Activated T-helper 1 cell treated with anti-CD3 and anti-CD28 coated beads, Interleukin-12 subunit alpha, Interleukin-12 subunit beta, Interleukin-2, Interleukin-4 antibody, amounts not matched to agents 30 ng/mL and 10 ng/mL and 1 ng/mL, durations not matched to agents 14 hours and 24 hours and 36 hours (primary cell): ENCODE measurements at places on chromosomes 4 and X.
A peak's percentile ranks its signal among the peaks of the same experiment; 100 is the strongest.

DNA sequence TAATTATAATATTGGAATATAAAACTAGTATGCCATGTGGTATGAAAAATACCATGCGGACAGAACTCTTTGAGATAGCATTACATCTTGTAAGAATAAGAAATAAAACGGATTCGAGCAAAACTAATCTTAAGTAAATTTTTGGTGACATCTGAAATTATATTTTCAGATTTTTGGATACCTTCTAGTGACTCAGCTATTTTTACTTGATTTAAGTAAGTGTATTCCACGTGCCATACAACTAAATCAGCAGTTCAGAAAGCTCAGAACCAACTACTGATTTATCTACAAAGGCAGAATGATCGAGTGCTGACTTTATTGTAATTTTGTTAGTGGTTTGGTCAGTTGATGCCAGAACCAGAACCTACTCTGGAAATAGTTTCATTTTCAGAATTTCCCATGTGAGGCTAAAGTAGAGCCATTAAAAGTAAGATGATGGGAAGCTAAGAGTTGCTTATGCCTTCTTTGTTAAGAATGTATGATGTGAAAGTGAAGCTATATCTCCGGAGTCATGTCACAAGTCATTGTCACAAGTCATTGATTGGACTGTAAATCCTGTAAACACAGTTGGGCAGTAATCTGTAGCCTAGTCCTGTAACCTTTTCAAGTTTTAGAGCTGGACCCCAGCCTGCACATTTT lies 4.0 kb downstream of the ING2 start:
- no peak for DNase-seq

GRCh38 chrX:67288156-67288555 lies 255.7 kb upstream of the AR start:
- no peak for DNase-seq

DNA sequence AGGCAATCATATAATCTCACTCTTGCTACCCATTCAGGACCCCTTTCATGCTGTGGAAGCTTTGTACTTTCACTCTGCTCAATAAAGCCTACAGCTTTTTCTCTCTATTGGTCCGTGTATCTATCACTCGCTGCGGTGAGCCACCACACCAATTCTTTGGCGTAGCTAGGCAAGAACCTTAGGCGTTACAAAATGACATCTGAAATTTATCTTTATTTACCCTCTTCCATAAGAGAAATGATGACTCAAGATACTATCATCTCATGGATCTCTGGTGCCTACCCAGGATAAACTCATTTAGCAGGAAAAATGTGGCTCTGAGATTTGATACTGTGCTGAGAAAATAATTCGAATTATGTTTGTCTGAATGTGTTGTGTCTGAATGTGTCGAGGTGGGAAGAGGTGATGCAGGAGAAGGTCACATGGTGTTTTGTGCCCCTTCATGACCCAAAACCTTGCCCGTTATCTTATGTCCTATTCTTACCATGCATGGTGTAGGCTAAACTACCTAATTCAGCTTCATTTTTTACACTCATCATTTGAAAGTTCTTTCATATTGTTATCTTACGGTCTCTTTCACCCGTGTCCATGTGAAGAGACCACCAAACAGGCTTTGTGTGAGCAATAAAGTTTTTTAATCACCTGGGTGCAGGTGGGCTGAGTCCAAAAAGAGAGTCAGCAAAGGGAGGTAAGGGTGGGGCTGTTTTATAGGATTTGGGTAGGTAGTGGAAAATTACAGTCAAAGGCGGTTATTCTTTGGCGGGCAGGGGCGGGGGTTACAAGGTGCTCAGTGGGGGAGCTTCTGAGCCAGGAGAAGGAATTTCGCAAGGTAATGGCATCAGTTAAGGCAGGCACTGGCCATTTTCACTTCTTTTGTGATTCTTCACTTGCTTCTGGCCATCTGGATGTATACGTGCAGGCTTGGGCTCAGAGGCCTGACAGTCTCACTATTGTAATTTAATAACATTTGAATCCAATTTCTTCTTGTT lies 41.6 kb upstream of the GIMD1 start:
- no peak for DNase-seq

DNA sequence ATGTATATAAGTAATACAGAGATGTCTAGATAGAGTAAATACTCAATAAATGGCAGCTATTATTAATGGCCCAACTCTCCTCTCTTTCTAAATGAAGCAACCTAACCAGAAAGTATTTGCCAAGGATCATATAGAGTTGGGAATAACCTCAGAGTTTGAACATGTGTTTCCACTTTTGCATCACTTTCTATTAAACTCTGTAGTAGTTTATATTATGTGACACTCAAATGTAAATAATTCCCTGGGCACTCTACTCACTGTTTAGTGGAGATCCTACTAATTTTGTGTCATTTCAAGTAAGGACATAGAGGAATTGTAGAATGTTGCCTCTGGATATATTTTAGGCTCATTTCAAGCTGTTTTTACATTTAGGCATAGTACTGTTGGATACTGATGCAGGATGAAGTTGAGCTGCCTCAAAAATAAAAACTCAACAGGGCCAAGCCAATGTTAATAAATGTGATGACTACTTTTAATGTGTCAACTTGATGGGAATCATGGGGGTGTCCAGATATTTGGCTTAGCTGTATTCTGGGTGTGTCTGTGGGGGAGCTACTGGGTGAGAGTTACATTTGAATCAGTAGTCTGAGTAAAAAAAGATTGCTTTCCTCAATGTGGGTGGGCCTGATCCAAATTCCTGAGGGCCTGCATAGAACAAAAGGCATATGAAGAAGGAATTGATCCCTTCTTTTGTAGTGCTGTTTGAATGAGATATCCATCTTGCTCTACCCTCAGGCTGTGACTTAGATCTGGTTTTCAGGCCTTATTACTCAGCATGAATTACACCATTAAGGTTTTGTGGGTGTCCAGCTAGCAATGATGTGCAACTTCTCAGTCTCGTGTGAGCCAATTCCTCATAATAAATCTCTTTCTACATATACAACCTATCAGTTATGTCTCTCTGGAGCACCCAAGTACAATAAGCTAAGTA lies 1368.2 kb downstream of the STIM2 start:
- DNase-seq = no peak

DNA sequence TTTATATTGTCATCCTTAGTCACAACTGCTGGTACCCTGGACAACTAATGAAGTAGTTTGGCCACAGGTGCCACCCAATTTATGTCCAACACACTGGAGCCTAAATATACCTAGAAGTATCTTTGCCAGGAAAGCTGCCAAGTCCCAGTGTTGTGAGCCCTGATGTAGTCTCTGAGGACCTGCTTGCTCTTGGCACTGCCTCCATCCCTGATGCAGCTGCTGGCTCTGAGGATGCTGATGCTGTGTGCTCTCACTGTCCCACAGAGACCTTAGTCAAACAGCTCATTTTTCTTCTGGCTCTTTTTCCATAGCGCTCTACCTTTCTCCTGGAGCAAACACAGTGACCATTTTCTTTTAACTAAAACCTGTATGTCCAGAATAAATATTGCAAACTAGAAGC lies 1535.4 kb upstream of the ADGRL3 start:
- DNase-seq = no peak

- no peak for DNase-seq
Observed at GRCh38 chr4:173119818-173120217, 48.8 kb upstream of the GALNT7 start.

DNA sequence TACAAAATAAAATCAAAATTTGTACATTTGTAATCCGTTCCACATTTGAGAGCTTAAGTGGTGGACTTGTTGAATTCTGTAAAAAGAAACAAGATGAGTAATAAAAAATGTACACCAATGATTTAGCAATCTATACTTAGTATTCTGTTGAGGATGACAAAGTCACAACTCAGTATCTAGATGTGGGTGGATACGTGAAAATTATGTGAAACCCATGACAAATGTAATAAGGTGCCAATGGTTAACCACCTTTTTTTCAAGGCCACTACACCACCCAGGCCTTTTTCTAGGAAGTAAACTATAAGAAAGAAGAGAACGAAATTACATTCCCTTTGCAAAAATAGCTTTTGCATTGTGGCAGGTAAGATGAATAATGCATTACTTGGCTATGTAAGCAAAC lies 77.0 kb downstream of the ATP8A1 start:
- DNase-seq = no peak

DNA sequence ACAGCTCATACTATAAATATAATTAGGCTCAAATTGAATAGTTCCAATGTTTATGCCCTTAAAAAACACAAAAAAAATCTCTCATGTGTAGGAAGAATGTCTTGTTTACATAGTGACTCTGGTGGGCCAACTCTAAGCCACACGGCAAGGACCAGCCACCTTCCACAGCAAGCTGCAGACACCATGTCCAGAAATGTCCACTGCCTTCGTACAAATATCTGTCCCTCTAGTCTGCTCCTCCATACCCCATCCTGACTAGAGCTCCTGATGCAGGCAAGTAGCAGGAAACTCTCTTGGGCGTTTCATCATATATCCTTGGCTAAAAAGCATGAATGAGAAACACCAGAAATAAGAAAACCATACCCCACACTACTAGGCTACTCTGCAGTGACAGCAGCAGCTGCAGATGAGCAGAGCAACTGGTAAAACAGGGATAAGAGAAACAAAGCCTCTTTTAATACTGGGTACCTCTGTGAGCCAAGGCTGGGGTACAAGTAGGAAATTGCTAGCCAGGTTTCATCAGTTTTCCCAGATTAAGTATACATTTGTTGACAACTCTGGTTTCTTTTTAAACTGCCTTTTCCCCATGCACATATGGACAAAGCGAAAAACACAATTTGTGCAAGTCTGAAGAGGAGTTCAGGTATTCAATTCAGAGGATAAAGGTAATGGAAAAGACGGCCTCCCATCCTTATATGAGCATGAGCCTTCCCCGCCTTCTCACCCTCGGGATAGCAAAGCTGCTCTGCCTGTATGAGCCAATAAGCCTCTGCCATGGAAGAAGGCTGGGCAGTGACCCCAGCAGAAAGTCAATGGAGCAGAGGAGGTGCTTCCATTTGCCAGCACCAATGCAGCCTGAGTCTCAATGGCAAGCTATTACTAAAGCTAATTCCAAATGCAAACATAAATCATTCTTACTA lies 245.4 kb downstream of the DCLK2 start:
- no peak for DNase-seq

- no peak for DNase-seq
Observed at GRCh38 chr4:82508806-82509428, 52.9 kb downstream of the TMEM150C start.

GRCh38 chr4:169119536-169119935 lies 109.5 kb upstream of the CBR4 start:
- no peak for DNase-seq

DNA sequence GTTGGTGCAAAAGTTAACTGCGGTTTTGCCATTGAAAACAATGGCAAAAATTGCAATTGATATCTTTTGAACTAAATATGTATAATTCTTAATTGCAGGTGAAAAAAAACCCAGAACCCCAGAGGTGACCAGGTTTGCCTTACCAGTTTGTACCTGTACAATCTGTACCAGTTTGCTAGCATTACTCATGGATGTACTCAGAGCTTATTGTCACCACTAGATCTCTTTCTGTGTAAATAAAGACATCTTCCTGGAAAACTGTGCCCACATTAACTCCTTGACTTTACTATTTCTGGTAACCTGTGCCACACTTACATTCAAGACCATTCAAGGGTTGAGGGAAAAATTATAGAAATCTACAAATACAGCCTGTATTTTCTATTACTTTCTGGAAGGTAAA lies 139.7 kb downstream of the ELOVL6 start:
- no peak for DNase-seq

DNA sequence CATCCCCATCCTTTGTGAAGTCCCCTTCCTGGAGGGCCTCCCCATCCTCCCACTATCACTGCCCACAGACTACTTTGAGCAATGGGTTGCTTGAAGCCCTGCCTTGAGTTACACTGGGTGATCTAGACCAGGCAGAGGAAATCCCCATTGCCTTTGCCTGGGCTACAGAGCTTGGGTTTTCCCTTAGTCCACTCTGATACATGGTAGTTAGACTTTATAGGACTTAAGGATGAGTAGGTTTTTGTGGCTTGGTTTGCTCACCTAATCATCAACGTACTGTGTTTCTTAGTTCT lies 56.6 kb downstream of the TMEM131L start:
- peak; percentile 46 for DNase-seq

GRCh38 chr4:2642968-2643367 lies 106.5 kb downstream of the FAM193A start:
- no peak for DNase-seq

DNA sequence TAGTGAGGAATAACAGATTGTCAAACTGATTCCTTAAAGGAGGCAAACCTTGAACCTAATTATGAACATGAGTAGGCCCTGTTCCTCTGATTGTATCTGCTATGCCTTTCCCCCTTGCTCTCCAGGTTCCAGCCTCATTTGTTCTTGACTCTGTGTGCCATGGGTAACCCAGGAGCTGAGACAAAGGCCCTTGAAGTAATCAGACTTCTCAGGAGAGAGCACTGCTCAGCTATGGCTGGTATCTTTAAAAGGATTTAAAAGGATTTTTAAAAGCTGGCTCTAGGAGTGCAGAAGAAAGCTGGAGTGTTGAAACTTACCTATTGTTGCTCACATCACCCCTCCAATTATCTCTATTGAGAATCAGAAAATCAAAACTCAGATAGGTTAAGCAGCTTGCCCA lies 1565.5 kb upstream of the AGA start:
- no peak for DNase-seq

GRCh38 chr4:903066-904046 lies 28.8 kb downstream of the GAK start:
- DNase-seq = no peak

DNA sequence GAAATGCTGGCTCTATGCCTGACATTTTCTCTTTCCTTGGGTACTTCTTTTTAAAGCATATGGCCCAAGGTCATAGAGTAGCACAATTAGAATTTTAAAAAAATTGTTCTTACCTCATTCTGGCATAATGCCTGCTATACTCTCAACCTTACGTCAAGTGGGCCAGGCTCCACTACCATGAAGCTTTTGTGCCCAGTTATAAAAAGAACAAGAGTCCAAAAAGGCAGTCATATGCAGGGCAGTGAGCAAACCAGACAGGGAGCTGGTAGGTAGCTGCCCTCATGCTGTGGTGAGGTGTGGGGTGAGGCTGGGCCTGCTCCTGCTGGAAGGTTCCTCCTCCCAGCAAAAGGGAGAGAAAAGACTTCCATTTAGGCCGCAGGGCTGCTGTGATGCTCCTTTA lies 64.4 kb upstream of the UCP1 start:
- no peak for DNase-seq

GRCh38 chr4:70885174-70885573 lies 17.0 kb upstream of the MOB1B start:
- no peak for DNase-seq

- no peak for DNase-seq
Observed at GRCh38 chr4:61201961-61202637, 2.0 kb downstream of the ADGRL3 start.

DNA sequence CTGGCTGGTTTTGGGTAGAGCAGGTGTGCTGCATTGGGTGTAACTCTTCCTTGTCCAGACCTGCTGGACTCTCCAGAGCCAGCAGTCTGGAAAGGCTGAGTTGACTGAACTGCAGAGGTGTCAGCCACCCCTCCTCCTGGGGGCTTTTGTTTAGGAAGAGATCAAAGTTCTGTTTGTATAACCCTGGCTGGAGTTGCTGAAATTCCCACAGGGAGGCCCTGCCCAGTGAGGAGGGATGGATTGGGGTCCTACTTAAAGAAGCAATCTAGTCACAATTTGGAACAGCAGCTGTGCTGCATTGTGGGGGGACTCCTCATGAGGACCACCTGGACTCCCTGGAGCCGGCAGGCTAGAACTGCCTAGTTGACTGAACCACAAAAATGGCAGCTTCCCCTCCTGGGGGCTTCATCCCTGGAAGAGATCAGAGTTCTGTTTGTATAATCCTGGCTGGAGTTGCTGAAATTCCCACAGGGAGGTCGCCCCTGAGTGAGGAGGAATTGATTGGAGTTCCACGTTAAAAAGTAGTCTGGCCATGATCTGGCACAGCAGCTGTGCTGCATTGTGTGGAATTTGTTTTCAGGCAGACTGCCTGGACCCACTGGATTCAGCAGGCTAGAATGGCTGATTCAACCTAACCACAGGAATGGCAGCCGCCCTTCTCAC lies 264.9 kb upstream of the ZC4H2 start:
- DNase-seq = no peak
